Left lung (tissue), 14 donors: ENCODE measurements at places on chromosomes 13 and 19. TPM values are rescaled to one million over a fixed set of nuclear protein-coding genes. Genes with fewer than 3 reads are reported as not detected.
A peak's percentile ranks its signal among the peaks of the same experiment; 100 is the strongest.

- H3K27me3 ChIP-seq: peaks cover 32% of the 10 kb centered on the region
- H3K4me1 ChIP-seq: peaks cover 6% of the 10 kb centered on the region
- H3K4me3 ChIP-seq: peak overlapping the region; percentile 45
- DNase-seq: peak; percentile 81
Observed at GRCh38 chr13:38687246-38688229, 661 bp downstream of the FREM2 start.

DNA sequence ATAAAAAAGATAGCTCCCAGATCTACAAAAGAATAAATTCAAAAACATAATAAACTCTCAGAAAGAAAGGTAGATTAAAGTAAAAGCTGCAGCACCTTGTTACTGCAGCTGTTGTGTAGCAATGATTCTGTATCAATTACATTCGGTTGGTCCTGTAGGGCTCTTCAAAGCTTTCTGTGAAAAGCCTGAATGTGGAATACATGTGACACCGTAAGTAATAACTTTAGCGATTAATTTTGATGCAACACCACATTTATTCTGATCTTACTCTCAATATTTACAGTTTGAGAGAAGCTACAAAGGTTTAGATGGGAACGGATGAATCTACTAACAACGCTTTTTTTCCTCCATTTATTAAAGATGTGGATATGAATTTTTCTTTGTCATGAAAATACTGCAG, 279.2 kb downstream of the DACH1 start:
- H3K4me1 ChIP-seq: no peaks in the 10 kb centered on the region
- no peaks in the 10 kb centered on the region for H3K36me3 ChIP-seq
- no peak overlapping the region for H3K4me3 ChIP-seq
- no peak overlapping the region for H3K27ac ChIP-seq
- no peak for DNase-seq

GRCh38 chr13:50154697-50155096, 139.5 kb downstream of the KCNRG start:
- no peak for DNase-seq
- no peak overlapping the region for H3K27ac ChIP-seq
- no peaks in the 10 kb centered on the region for H3K27me3 ChIP-seq
- no peaks in the 10 kb centered on the region for H3K36me3 ChIP-seq
- H3K4me3 ChIP-seq: no peak overlapping the region

The TNNI3 gene
- 0.75 TPM for polyA plus RNA-seq
